NCI-H2171 (cell line): ENCODE measurements at places on chromosomes 5 and 9.

DNA sequence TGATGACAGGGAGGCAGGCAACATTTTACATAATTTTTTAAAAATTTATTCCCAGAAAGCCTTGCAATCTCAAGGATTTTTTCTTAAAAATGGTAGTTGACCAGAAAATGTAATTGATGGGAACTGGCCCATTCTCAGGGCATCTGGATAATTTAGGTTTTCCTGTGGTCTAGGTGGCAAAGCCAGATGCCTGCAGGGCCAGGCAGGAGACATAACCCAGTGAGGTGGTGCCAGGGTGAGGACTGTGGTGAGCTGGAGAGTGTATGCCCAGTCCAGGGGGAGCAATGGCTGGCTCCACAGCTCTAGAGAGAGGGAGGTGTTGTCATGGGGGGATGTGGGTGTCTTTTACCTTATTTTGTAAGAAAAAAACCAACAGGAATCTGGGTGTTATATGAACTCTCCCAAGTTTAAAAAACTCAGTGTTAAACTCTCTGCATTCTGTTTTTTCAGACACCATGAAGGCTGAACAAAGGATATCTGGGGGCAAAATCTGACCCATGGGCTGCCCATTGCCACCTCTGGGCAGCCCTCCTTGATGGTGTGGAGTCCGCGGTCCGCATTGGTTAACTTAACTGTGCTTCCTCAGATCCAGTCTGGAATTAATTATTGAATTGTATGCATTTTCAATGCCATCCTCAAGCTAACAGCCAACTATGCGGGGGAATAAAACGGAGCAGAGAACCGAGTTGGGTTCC is 43.9 kb downstream of the BOD1 start:
- no peak for DNase-seq

- no peak for DNase-seq
Observed at GRCh38 chr5:143033535-143034250, 263.5 kb downstream of the ARHGAP26 start.

DNA sequence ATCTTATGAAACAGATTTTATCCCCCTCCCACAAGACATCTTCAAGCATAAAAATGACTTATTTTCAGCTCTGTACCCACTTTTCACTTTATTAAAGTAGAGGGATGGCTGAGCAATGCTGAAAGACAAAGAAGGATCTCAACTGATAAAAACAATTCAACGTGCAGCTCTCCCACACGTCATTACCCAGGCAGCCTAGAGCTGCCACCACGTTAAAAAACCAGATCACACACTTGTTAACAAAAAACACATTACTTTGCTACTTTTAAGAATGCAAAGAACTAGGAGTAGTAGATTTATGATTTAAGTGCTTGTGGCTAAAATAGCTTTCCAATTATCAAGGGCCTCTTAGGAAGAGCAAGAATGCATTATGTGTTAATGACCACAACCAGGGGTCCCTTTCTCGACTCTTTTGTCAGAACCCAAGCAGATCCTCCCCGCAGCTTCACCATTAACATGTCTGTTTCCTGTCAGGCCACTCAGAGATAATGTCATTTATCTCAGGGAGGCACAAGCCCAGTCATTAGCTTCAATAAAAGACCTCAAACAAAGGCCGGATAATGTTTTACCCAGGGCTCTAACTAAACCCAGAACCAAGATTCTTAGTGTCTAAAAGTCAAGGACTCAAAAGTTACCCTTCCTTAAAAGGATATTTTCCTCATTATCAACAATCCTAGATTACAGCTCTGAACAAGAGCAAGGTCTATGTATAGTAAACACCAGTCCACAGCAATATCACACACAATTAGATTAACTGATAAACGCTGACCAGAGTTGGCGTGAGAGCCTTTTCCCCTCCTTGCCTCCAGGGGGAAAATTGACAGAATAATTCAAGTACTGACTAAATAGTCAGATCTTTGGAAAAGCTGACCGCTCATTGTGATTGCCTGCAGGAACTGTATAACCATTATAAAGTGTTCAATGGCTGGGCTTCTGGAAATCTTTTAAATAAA is 7.5 kb downstream of the ZNF608 start:
- DNase-seq = no peak

- DNase-seq = no peak
Observed at GRCh38 chr9:85414390-85414789, 327.4 kb downstream of the AGTPBP1 start.

DNA sequence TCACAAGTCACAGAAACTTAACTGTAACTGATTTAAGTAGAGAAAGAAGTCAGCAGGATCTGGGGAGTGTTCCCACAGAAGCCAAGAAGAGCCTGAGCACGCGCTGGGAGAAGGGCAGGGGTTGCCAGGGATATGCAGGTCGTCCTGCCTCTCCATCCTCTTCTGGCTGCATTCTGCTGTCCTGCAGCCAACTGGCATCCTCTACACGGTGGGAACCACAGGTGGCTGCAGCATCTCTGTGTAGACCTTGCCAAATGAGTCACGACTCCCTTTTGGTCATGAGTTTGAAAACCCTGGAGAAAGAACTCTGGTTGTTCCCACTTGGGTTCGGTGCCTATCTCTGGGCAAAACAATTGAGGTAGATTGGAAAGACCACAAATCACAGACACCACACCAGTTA is 38.4 kb upstream of the PCA3 start:
- DNase-seq = no peak

- DNase-seq = no peak
Observed at GRCh38 chr5:163379298-163380155, 57.9 kb upstream of the CCNG1 start.

DNA sequence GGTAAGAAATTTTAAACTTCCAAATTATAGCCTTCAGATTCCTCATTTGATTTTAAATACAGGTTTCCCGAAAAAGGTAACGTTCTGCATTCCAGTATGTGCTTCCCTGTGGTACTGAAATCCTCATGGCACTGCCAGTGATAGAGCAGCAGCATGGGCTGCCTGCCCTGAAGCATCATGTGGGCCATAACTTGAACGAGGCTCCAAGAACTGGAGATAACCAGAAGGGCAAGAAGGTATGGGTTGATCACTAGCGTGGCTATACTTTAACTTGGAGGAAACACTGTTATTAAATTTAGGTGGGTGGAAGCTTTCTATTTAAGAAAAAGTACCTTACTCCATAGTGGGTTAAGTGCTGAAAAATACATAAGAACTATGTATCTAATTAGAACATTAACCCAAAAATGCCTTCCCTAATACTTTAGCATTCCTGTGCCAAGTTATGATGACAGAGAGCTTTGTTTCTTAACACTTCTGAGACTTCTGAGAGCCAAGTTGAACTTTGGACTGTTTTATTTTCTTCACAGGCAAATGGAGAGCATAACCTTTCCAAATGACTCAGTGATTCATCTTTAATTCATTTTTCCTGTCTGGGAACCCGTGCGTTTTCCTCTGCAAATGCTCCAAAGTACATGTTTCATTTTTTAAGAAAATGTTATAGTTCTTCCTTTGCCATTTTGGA is 191.5 kb upstream of the GNA14 start:
- no peak for DNase-seq

DNA sequence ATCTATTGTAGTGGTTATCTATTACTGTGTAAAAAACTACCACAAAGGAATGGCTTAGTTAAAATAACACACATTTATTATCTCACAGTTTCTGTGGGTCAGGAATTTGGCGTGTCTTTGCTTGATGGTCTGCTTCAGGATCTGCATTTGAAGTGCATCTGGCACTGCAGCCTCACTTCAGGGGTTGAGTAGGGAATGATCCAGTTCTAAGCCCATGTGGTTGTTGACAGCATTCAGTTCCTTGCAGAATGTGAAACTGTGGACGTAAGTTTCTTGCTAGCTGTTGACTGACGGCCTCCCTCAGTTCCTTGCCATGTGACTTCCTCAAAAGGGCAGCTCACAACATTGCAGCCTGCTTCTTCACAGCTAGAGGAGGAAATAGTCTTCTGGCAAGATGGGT is 2.1 kb upstream of the OGN start:
- no peak for DNase-seq

DNA sequence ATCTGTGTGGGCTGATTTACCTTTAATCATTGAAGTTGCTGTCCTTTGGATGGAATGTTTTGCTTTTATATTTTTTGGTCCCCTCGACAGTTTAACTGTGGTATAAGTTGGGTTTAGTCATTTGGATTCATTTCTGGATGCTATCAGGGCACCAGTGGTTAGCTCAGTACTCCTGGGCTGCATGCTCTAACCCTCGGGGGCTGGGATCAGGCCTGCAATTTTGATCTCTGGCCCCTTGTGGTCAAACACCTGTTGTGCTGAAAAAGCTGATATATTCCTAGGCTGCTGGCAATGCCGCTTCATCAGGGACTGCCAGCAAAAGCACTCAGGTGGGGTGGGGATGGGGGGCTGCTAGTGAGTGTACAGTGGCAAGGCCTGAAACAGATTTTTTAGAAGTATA is 440.4 kb upstream of the RIOK2 start:
- no peak for DNase-seq

GRCh38 chr5:172853355-172853975 is 19.4 kb downstream of the ERGIC1 start:
- DNase-seq = no peak

DNA sequence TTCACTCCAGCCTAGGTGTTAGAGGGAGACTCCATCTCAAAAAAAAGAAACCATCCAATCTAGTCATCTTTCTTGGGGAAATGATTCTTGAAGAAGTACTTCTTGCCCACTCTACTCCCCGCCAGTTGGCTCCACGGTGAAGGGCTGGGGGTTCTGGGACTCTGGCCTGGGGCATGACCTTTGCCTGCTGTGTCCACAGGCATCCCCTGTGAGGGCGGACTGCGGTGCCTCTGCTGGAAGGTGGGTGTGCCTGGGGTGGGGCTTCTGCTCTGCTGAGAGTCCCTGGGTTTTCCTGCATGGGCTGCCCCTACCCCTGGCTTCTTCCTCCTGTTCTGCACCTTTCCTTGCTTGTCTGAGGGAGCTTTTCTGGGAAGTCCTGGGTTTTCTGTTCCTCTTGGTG is 3.5 kb downstream of the TBC1D13 start:
- DNase-seq = no peak

DNA sequence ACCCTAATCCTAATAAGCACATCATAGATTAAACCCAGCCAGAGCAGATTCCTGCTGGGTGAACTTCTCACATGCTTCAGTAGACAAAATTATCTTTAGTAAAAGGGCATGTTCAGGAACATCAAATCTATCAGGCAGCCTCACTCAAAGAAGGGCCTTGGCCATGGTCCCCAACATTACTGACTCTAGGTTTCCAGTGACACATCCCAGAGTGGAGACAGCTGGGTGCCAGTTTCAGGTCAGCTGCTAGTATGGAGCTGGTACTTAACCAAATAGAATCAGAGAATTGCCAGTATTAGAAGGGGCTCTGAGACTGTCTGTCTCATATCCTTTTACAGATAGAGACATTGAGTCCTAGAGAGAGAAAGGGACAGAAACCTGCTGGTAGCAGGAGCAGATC is 44.1 kb upstream of the GALNT10 start:
- DNase-seq = no peak

GRCh38 chr9:127521919-127522304 is 70.6 kb downstream of the LRSAM1 start:
- no peak for DNase-seq

DNA sequence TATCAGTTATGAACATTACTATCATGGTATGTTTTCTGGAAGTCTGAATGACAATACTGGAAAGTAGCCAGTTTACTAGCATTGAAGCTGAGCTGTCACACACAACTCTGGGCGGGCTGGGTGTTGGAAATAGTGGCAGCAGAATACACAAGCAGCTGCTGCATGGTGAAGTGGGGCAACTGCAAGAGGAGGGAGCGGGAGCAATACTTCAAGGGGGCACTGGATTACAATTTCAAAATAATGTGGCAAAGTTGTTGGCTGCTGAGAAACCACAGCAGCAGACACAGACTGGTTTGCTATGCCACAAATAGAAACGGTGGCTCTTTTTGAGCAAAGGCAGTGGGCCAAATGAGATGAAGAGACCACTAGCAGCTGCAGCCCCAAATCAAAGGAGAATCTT is 350.2 kb downstream of the KIAA0825 start:
- DNase-seq = no peak

DNA sequence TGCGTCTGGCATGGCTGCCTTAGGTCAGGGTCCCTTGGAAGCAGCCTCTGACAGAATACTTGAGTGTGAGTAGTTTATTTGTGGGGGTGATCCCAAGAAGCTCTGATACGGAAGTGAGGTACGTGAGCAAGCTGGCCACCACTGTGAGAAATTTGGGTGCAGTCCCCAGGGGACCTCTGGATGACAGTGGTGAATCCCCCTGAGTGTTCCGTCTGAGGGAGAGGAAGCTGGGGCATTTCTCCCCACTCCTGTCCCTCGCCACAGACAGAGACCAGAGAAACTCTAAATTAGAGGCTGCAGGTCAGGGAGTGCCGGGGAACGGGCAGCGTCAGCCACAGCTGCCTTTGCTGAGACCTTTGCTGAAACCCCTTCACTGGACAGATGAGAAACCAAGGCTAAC is 155.9 kb upstream of the COL5A1 start:
- no peak for DNase-seq

GRCh38 chr5:109516390-109516789 is 106.6 kb upstream of the PJA2 start:
- DNase-seq = no peak

DNA sequence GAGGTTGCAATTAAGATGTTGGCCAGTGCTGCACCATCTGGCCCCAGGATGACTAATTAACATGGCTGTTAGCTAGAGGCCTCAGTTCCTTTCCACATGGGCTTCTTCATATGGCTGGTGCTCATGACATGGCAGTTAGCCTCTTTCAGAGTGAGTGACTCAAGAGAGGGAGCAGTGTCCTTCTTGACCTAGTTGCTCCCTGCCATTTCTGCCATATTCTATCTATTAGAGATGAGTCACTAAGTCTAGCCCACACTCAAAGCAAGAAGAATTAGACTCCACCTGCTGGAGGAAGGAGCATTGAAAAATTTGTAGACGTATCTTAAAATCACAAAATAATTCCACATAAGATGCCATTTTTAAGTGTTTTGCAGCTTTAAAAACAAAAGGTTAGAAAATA is 651.2 kb upstream of the CCNG1 start:
- no peak for DNase-seq

DNA sequence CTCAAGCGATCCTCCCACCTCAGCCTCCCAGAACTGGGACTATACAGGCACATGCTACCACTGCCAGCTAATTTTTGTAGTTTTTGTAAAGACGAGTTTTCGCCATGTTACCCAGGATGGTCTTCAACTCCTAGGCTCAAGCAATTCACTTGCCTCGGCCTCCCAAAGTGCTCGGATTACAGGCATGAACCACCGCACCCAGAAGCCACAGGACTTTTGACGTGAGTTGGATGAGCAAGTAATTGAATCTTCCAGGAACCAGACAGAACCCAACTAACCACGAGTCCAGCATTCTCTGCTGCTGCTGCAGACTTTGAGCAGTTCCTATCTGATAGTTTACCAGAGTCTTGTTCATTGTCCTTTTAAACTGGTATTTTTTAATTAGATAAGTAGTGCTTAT is 9.6 kb upstream of the ATP6V0E1 start:
- no peak for DNase-seq
